ENCODE measurements at places on chromosomes 7 and 10.
A peak's percentile ranks its signal among the peaks of the same experiment; 100 is the strongest.

DNA sequence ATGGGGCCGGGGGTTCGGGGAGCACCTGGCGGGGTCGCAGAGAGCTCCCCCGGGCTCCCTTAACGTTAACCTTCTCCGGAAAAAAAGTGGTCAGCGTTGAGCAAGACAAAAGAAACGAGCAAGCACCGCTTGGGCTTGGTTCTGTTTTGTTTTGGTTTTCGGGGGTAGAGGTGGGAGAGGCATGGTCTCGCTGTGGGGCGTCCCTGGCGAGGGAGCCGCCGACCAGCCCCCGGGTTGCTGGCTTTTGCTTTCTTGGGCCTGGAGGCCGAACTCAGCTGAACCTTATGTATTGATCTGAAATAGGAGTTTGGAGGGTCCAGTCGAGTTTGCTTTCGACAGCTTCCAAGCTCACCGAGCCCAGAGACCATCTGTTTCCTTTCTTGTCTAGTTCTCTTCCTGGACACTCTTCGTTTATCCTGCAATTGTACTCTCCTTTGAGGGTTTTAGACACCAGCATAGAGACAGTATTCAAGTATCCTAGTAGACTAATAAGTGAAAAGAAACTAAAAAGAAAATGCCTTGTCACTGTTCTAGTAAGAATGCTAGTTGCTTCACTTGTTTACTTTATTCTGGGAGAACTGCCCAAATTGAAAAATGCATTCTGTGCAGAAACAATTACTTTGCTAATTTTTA lies 980 bp downstream of the FHIP2A start:
- DNase-seq: peak; percentile 10

DNA sequence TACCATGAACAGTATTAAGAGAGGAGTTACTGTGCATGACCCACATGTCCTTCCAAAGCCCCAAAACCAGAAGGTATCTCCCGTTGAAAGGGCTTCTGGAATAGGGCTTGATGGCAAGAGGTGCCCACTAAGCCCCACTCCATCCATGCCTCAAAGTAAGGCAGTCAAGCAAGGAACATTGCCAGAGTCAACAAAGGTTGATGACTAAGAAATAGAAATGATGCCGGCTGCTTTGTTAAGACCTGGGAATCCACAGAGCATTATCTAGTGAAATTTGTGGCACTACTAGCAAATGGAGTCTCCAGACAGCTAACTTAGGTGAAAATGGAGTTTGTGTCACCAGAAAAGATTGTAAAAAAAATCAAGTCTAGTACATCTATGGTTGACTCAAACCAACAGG lies 6.2 kb downstream of the SFR1 start:
- no peak for DNase-seq

- no peak for DNase-seq
These were observed 64.6 kb downstream of the KLF6 start for GRCh38 chr10:3720228-3721019.

GRCh38 chr7:157401567-157402387 lies 65.0 kb downstream of the DNAJB6 start:
- no peak for DNase-seq

DNA sequence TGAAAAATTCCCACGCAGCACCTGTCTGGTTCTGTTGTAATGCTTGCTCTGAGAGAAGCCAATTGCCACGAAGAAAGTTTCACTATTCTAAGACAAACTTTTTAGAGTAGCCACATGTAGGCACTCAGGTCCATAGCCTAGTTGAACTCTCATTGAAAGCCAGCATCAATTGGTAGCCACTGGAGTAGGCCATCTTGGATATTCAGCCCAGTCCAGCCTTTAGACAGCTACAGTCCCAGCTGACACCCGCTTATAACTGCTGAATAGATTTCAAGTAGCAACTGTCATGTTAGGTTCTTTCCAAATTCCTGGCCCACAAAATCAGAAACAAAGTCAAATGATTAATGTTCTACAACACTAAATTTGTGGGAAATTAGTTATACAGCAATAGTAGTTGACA lies 31.6 kb downstream of the CUBN start:
- no peak for DNase-seq

GRCh38 chr10:69901628-69902505 lies 100.2 kb downstream of the COL13A1 start:
- no peak for DNase-seq

DNA sequence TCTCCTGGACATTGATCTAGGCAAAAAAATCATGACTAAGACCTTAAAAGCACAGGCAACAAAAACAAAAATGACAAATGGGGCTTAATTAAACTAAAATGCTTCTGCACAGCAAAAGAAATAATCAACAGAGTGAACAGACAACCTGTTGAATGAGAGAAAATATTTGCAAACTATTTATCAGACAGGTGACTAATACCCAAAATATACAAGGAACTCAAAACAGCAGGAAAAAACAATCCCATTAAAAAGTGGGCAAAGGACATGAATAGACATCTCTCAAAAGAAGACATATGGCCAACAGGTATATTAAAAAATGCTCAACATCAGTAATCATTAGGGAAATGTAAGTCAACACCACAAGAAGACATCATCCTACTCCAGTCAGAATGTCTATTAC lies 166.8 kb downstream of the MTERF1 start:
- no peak for DNase-seq

GRCh38 chr7:77799078-77799964 lies 748 bp downstream of the PHTF2 start:
- DNase-seq: no peak

All from effector memory CD4-positive, alpha-beta T cell (primary cell).